Cardiac muscle cell (in vitro differentiated cells and primary cell): ENCODE measurements at places on chromosomes 3 and 15.

DNA sequence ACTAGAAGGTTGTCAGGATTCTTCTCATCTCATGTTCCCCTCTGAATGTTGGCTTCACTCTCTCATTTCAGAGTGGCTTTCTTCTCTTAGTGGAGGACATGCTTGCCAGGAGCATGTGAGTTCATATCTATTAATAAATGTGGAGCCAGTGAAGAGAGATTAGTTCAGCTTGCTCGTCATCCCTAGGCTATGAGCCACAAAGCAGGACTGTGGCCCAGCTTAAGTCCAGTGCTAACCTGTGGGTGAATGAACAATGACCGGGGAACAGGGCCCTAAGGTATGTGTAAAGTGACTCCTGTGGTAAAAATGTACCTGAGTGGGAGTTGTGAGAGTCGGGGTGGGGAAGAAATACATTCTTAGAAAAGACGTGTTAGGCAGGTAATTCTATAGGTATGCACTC, 96.9 kb upstream of the TBL1XR1 start:
- peak; percentile 71 for DNase-seq

GRCh38 chr3:151347432-151347831, 18.1 kb upstream of the P2RY13 start:
- no peak for DNase-seq

DNA sequence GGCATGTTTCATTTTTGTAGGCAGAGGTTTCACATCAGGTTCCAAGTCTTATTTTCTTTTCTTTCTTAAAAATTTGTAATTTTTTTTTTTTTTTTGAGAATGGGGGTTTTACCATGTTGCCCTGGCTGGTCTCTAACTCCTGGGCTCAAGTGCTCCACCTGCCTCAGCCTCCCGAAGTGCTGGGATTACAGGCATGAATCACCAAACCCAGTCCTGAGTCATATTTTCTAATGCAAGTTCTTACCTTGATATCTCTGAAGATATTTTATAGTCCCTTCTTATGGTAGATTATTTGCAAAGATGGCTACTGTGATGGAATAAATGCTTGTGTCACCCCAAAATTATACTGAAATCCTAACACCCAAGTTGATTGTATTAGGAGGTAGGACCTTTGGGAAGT, 63.8 kb downstream of the SLC9A9 start:
- DNase-seq, result no peak

DNA sequence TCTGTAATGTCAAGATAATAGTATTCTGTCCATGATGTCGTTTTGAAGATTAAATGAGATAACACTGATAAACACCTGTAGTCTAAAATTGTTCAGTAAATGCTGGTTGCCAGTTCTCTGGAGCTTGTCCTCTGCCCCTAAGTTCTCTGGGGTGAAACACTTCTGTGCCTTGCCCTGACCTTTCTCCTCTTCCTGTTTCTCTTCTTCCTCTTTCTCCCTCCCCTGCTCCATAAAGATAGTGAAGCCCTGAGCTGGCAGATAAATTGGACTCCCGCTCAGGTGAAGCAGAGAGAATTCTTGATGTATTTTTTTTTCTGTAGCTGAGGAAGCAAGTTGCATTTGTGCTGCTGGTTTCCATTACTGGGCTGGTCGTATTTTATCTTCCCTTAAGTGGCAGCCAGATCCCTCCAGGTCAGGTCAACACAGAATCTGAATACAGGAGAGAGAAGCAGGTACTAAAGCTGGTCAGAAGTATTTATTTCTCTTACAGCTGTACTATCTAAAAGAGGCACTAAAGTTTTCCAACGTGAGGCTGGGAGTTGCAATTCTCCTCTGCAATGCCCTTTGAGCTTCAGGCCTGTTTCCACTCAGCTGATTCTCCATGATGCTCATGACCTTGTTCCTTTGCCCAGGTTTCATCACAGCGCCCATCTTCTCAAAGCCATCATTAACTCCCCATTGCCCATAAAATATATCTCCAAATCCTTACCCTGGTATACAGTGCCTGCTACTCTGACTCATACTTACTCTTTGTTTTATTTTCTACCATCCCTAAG, 319.3 kb upstream of the CFAP20DC start:
- DNase-seq, result no peak

DNA sequence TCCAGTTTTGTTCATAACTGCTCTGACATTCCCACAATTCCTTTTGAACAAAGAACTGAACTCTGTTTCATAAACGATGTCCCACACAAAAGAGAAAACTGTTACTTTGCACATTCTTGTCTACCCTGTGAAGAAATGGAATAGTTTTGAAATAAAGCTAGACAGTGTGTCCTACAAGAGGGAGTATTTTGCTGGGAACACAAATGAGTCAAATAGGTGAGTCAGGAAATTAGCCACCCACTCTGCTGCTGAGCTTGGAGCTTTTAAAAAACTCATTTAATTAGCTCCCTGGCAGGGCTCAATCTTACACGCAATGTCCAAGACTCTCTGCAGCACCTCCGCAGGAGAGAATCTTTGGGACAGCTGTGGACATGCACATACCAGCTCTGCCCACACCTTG, 193.4 kb downstream of the SLC9A9 start:
- DNase-seq, result no peak

DNA sequence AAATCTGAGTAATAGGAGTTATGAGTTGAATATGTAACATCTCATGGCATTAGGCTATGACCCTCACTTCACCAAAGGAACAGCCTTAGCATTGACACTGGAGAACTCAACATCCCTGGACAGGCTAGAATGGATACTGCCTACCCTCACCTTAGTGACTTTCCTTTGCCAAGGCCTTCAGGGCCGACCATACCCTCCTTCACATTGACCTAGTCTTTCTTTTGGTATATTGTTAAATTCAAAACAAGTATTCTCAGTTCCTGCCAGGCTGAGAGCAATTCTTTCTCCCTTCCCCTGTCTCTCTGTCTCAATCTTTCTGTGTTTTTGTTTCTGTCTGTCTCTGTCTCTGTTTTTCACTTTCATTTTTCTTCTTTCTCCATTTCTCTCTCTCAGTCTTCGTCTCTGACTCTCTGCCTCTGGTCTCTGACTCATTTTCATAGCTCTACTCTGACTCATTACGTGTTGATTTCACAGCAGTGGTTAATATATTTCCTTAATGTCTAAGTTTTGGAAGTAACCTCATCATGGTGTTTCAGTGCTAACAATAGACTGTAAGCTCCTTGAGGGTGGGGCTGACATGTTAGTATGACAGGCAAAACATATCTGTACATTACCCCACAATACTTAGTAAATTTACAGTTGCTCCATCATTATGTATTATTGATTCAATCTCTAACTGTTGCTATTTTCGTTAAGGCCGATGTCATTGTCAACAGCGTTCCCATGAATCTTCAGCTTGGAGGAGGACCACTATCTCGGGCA, 32.5 kb downstream of the PARP15 start:
- peak; percentile 73 for DNase-seq

GRCh38 chr3:189944285-189945145, 176.2 kb downstream of the P3H2 start:
- no peak for DNase-seq

- peak; percentile 5 for DNase-seq
Observed at GRCh38 chr3:89227218-89227617, 119.8 kb downstream of the EPHA3 start.

DNA sequence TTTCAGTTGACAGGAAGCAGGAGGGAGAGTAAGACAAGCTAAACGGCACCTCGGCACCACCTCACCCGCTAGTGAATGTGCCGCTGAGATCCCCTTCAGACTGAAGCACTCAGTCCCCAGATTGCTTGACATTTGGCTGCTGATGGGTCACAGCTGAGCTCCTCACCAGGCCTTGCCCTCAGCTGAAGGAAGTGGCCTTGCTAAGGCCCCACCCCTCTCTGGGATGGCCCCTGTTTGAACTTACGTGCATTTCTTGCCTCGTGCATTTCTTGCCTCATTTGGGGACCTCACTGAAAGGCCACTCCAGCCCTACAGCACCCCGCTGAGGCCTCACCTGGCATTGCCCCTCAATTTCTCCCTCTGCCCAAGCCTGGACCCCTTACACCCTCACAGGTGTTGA, 39.8 kb downstream of the EOGT start:
- peak; percentile 9 for DNase-seq

DNA sequence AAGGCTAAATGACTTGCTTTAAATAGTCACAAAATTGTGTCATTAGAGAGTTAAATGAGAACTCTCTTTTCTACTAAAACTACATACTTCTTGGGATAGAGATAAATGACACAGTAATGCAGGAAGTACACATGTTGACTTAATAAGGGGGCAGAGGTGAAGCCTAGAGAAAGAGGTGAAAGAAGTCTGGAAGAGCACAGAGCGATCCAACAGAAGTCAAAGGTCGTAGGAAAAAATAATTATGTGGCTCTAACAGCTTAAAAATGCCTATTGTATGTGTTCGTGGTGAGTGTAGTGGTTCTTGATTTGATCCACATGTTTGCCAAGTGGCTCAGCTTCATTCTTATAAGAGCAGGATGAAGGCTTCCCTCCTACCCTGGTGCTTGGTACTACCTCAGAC, 61.7 kb downstream of the TMEM212 start:
- peak; percentile 22 for DNase-seq
